Activated naive CD4-positive, alpha-beta T cell treated with anti-CD3 and anti-CD28 coated beads, Interleukin-2, amount 50 U/mL, for 16 hours (primary cell): ENCODE measurements at places on chromosomes 2 and 18.

DNA sequence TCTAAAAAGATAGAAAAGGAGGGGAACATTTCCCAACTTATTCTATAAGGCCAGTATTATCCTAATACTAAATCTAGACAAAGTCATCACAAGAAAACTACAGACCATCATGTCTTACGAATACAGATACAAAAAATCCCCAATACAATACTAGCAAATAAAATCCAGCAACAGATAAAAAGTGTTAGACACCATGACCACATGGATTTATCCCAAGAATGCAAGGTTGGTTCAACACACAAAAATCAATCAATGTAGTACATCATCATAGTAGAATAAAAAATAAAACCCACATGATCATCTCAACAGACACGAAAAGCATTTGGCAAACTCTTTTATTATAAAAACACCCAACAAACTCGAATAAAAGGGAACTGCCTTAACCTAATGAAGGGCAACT, 18.5 kb downstream of the SLC66A2 start:
- no peak for DNase-seq

DNA sequence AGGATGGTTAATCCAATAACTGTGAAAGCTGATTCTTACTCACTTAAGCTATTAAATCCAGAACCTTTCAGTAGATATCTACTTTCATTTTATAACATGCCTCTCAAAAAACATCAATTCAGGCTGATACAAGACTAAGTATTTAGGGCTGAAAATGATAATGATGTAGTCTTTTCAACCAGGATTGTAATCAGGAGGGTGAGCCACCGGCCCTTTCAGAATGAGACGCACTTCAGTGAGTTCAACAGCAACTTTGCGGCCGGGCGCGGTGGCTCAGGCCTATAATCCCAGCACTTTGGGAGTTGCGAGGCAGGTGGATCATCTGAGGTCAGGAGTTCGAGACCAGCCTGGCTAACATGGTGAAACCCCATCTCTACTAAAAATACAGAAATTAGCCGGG, 30.4 kb downstream of the RBMS1 start:
- no peak for DNase-seq

DNA sequence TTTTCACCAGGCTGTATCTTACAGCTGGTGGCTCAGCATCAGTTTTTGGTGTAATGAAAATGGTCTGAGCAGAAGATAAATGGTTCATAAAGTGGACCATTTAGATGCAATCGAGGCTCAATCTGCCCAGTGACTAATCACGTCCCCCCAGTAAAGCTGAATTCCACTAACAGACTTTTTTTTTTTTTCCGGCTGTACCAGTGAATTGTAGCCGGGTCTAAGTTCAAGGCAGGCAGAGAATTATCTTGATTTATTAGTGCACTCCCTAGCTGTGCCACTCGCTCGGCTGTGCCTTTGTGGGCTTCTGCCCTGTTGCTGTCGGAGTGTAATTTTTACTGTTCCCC, 215.1 kb upstream of the POU3F3 start:
- DNase-seq: no peak

DNA sequence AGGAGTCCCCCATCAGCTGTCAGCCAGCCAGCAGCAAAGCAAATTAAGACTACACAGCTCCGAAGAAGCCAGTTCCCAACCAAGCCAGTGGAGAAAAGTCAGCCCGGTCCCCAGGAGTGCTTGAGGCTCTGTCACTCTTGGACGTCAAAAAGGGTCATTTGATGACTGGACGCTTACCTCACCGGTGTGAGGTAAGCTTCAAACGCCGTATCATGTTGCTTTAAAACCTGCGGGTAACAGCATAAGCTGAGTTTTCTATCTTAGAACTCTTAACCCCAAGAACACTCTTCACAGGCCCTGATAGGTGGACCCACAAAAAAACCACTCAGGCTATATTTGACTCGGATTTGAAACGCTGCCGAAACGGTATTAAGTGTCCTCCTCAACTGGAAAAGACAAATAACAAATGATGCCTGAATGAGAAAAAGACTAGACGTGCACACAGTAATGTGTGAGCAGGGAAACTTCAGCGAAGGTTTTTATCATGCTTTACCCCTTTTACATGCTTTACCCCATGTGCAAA, 682 bp upstream of the LNPK start:
- no peak for DNase-seq

- DNase-seq: no peak
These were observed 702 bp downstream of the LMAN1 start for GRCh38 chr18:59358414-59358711.

- no peak for DNase-seq
These were observed 330.4 kb upstream of the SLC14A2 start for GRCh38 chr18:45284851-45285250.

GRCh38 chr2:159904959-159905305, 106.9 kb upstream of the CD302 start:
- no peak for DNase-seq

DNA sequence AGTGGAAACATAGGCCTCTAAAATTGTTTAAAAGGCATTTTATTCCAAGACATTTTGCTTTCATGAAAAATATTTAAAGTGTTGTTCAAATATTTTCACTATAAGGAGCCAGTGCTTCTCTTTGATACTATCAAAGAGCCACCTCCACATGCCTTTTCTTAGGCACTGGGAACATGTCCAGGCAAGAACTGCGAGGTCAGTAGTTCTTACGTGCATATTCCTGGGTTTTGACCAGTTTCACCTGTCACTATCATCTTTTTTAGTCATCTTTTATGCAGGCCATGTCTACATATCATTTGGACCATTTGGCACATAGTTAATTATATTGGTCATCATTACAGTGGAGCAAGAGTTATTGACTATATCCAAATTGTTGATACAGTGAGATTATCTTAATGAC, 195.3 kb downstream of the CCDC85A start:
- no peak for DNase-seq

GRCh38 chr2:43123981-43124686, 102.3 kb downstream of the ZFP36L2 start:
- DNase-seq: no peak

DNA sequence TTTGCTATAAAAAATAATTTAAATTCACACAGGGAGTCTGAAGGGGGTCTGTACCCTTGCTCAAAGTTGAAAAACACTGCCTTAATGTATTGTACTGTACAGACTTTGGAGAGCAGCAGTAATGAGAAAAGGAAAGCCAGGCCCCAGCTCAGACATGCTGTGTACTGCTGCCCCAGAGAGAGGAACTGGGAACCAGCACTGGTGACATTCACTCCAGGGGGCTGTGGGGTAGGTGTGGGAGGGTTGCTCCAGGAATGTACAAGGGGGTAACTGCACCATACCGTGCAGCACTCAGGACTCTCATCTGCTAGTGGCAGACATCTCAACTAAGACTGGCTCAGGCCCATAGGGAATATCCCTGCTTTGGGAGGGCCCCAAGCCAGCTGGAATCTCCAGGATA, 146.0 kb upstream of the RMP24 start:
- no peak for DNase-seq

DNA sequence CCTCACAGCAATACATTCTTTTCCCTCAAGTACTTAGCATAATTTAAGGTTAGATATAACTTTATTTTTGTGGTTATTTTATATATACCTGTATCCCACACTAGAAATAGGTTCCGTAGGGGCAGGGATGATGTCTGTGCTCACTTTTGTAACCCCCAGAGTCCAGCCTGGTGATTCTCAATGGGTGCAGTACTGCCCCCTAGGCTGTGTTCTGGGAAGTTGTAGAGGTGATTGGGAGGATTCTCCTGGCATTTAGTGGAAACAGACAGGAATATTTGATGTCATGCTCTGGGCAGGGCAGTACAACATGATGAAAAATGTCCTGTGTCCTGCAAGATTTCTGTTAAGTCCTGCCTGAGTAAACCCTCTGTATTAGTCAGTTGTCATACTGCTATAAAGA, 333.3 kb downstream of the PLCL1 start:
- no peak for DNase-seq

GRCh38 chr18:4842751-4843150, 354.3 kb downstream of the AKAIN1 start:
- DNase-seq: no peak

DNA sequence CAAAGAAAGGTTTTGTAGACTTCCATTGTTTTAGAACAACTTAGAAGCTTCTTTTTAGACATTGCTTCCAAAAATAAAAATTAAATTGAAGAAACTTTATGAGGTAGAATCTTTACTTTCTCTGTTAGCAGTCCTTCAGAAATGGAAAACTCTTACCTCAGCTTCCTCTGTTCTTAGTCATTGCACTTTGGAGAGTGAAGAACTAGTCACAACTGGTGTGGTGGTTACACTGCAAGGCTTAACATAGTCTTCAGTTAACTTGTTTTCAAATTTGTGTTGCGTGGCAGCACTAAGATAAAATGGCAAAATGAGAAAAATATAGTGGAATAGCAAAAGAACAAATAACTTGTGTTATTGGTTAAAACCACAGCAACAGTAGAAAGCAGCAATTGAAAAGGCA, 332.6 kb downstream of the KIAA1328 start:
- DNase-seq: no peak

DNA sequence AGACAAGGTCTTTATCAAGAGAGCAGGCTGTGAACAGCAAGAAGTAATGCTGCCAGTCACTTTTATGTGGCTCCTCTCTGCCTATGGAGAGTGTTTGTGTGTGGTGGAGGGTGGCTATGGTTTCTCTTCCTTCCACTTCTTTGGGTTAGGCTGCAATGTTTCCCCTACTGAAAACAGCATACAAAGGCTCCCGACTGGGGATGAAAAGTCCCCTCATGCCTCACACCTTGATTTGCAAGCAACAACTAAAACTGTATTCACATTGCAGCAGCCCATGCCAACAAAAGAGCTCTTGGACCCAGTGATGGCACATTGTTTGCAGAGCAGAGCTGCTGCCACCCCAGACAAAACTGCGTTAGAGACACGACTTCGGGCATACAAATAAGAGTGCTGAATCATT, 301.6 kb downstream of the SLC8A1 start:
- no peak for DNase-seq

DNA sequence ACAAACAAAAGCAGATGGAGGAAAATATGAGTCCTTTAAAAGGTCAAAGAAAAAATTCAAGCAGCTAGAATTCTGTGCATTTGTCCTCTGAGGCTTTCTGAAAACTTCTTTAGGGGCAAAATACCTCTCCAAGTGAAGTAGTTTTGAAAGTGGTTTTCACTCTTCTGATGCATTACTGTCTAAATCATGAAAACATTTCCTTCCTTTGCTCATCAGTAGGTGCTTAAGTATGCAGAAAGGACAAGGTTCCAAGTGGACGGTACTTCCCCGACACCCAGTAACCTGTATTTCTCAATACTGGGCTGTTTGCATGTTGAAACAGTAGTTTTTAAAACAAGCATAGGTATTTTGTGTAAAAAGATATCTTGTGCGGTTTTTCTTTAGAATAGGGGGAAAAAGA, 189.1 kb upstream of the ERBB4 start:
- no peak for DNase-seq

DNA sequence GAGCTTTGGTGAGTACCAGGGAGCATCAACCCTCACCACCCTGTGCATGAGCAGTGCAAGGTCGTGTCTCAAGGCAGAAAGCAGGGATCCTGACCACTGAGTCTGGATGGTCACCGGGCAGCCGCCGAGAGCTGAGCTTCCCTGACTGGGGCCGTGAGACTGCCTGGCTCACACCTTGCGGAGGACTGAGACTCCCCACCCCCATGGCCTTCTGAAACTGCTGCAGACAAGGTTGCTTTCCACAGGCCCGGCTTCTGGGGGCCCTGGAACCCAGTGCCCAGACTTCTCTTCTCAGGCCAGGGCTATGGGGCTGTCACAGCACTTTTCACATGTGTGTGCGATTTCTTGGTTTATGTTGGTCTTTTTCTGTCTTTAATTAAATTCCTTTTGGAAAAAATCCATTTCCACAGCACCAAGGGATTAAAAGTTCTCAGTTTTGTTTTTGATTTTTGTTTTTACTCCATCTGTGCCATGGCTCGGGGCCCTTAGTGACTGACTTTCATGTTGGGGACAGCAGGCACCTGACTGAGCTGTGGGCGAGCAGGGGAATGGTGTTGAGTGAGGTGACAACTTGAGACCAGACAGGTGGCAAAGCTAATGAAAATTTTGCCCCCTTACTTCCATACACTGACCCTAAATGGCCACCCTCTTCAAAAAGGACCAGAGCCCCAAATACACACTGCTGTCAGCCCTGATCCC, 297.9 kb downstream of the CYP26B1 start:
- DNase-seq: no peak

GRCh38 chr2:224946895-224947294, 95.4 kb downstream of the DOCK10 start:
- no peak for DNase-seq

DNA sequence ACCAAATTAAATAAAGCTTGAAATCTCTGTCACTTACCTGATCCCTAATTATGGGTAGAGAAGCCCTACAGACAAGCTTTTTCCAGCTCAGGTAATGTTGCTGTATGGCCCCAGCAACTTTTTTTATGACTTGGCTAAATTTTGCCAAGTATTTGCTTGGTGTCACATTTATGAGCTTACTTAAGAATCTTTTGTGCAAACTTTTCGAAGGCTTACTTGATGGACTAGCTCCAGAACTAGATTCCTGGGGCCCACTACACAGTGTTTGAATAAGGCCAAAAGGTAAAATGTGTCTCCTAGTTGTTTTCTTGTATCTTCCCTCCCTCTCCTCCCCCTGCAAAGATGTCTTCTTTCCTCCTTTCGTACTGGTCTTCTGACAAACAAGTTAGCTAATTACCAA, 257.9 kb downstream of the OSR1 start:
- DNase-seq: no peak

DNA sequence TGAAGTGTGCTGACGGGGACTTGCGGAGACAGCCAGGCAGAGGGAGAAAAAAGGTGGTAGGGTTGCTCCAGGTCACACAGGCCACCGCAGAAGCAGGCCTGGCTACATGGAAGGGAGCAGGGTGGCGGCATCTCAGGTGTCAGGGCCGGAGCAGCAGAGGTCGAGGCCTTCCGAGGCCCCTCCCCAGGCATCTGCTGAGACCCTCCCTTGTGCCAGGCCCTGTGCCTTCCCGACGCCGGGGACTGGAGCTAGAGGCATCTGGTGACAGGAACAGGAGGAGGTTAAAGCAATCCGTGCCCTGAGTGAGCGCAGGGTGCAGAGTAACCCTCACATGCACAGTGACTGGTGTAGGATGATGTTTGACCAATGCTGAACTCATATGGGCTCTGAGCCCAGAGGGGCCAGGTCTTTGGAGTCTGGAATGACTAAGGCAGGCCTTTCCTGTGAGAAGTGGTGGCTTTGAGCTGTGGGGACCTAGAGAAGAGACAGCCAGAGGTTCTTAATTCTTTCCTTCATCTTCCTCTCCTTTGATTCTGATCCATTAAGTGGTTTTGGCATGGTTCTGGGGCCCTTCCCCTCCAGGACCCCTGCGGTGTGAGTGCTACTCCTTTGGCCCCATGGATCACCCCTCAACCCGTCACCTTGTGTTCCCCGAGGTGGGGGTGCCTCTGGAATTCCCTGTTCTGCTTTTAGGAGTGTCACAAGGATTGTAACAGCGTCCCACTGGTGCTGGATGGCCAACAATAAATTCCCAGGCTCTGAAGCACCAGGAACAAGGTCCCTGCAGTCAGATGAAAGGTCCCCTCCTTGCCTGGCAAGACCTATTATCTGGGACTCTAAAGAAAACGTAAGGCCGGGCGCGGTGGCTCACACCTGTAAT, 72.1 kb downstream of the KLHL29 start:
- DNase-seq: no peak

- no peak for DNase-seq
These were observed 114.4 kb upstream of the TMEM200C start for GRCh38 chr18:6009756-6010155.

GRCh38 chr18:25077944-25078723, 273.8 kb downstream of the ZNF521 start:
- DNase-seq: no peak
